GM13976 (cell line): ENCODE measurements at places on chromosomes 2 and 18.
A peak's percentile ranks its signal among the peaks of the same experiment; 100 is the strongest.

DNA sequence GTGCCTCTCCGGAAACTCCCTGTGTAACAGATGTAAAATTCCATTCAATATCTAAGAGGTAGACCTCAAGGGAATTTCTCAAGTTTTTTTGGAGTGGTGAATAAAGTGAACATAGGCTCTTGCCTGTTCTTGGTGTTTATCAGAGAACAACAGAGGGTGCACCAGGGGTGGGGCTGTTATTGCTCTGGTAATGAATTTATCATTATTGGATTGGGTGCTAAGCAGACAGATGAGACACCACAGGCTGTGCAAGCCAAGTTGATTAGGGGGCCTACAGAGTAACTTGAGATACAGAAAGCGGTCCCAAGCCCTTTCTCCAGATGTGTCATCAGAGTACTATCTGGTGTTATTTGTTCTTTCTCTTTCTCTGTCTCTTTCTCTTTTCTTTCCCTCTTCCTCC, 286.3 kb downstream of the OSR1 start:
- no peak for DNase-seq

- no peak for DNase-seq
Measured at GRCh38 chr2:186562209-186562578, 27.7 kb upstream of the ITGAV start.

GRCh38 chr2:239991689-239992314, 33.3 kb downstream of the NDUFA10 start:
- peak; percentile 53 for DNase-seq

- no peak for DNase-seq
Measured at GRCh38 chr2:34102339-34102738, 503.2 kb upstream of the FAM98A start.

GRCh38 chr2:120108049-120108448, 95.2 kb downstream of the EPB41L5 start:
- DNase-seq, result no peak

GRCh38 chr2:26745609-26746327, 18.3 kb upstream of the SLC35F6 start:
- DNase-seq, result peak; percentile 81

DNA sequence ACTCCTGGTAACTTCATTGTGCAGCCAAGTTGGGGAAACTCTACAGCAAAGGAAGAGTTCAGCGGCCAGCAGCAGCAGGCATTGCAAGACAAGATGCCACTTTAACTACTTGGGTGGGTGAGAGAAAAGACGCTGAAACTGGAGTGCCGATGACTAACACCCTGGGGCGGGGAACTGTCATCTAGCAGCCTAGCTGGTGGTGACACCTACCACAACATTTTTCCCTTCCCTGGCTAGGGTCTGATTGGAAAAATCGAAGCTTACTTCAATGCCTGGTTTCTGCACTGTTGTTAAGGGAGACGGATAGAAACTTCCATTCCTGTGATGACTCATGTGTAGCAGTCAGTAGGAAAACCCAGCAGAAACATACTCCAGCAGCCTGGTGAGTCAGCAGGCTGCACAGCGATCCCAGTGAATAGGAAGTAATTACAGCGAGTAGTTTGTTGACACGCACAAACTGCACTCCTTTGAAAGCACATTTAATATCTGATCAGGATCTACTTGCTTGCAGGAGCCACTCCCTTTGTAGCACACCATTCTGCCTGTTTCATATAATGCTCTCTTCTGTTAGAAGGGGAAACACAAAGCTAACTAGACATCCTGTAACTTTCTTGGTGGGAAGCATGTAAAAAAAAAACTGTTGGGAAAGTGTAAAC, 62.1 kb upstream of the MAPRE2 start:
- peak; percentile 26 for DNase-seq

DNA sequence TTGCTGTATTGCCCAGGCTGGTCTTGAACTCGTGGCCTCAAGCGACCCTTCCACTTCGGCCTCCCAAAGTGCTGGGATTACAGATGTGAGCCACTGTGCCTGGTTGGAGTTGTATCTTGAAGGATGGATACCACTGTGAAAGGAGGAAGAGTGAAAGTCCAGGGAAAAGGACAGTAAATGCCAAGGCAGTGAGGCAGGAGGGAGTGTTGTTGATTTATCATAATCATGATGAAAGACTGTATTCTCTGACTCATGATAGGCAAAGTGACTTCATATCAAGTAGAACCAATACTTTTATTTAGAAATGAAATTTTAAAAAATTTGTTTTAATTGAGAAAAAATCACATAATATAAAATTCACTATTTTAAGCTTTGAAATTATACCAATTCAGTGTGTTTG, 162.3 kb downstream of the ARHGAP28 start:
- no peak for DNase-seq

DNA sequence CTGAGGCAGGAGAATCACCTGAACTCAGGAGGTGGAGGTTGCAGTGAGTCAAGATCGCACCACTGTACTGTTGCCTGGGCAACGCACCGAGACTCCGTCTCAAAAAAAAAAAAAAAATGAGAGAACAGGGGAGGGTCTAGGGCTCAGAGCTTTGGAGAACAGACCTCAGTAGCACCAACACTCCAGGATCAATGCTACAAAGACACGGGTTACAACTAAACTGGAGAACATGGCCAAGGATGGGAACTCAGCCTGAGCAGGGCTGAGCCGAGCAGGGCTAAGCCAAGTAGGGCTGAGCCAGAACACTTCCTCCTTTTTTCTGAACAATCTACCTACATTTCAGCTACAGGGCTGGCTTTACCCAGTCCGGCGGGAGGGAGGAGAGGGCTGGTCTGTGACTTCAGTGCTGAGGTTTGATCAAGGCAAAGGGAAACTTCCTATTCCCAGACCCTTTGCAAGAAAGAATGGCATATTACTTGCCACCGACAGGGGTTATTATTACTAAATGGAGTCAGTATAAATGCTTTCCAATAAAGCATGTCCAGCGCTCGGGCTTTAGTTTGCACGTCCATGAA, 2.9 kb upstream of the CASP8 start:
- DNase-seq, result peak; percentile 57

DNA sequence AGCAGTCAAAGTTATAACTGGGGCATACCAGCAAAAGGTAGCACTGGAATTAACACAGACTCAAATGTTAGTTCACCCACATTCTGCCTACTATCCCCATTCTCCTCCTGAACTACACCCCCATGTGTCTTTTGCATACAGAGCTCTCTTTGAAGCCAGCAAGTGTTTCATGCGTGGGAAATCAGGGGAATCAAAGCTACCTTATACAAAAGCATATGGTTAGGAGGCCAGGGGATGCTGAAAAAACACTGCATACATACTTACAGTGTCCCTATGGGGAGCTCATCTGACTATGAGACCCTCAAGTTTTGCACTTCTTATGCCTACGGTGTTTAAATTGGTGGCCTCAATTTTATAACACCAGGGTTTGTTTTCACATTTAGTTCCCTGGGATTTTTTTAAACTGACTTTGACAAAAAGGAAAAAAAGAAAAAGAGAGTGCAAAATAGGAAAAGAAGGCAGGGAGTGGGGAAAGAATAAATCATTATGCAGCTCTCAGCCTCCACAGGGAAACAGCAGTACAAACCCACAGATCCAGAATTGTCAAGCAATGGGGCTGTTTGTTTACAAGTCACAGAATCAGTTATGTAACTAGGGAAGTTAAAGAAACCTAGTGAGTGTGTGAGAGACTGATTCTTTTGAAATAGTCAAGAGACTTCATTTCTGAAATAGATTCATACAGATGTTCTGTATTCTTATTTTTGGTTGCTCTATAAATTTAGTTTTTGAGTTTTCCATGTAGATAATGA, 20.1 kb upstream of the PPP3R1 start:
- no peak for DNase-seq

DNA sequence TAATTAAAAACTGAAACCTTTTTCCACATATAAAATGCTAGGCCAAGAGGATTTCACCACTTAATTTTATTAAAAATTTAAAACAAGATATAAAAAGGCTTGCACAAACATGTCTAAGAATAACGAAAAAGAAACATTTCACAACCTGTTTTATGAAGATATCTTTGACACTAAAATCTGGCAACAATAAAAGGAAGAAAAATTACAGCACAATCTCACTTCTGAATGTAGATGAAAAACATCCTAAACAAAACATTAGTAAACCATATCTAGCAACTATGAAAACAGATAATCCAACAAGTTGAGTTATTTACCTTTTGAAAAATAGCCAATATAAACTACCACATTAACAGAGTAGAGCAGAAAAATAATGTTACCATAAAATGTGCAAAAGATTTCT, 185.4 kb upstream of the MMADHC start:
- no peak for DNase-seq

DNA sequence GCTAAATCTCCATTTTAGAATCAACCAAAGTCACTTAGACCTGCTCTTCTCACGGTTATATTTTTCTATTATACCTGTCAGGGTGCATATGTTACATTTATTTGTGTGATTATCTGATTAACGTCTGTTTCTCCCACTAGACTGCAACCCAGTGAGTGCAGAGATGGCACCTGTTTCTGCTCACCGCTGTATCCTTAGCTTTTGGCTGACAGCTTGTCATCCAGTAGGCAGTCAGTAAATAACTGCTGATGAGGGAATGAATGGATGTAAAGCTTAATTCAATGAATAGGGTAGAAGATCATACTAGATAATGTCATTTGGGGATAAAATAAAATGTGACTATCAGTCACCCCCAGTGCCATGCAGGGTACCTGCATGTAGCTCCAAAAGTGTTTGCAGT, 6.9 kb upstream of the CHRNA1 start:
- no peak for DNase-seq

GRCh38 chr2:62099523-62100175, 96.3 kb upstream of the B3GNT2 start:
- DNase-seq, result peak; percentile 51

GRCh38 chr2:68512966-68513365, 45.6 kb downstream of the APLF start:
- DNase-seq, result no peak

DNA sequence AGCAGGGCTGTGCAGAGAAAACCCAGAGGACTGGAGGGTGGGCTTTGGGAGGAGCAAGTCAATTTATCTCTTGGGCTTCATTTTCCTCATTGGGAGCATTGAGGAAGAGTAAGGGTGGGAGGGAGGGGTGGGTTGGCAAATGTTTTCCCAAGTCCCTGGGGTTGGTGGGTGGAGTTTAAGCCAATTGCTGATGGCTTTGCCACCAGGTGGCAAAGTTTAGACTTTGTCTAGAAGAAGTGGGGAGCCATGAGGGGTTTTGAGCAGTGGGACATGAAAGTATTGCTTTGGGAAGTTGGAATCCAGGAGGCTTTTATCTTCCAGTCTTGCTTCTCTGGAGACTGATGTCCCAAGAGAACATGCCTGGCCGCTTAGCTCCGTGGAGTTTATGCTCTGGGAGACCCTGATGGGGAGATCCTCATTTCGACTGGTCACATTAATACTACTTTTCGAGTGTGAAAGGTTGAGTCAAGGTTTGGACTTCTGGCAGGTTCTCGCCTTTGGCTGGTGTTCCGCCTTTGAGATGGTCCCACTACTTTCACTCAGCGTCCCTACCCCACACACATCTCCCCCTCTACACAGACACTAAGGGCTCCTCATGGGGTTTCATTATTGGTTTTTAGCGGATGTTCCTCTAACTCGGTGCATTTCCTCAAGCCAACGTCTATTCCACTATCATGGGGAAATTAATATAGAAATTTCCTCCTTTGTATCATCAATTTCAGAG, 126.7 kb downstream of the PRKCE start:
- DNase-seq, result no peak

- DNase-seq, result peak; percentile 76
Measured at GRCh38 chr2:26401739-26402541, at the start of gene DRC1. Gene DRC1, plus strand, starts transcription at chr2:26401920. Its CDS starts 70 bp downstream, at chr2:26401990.

DNA sequence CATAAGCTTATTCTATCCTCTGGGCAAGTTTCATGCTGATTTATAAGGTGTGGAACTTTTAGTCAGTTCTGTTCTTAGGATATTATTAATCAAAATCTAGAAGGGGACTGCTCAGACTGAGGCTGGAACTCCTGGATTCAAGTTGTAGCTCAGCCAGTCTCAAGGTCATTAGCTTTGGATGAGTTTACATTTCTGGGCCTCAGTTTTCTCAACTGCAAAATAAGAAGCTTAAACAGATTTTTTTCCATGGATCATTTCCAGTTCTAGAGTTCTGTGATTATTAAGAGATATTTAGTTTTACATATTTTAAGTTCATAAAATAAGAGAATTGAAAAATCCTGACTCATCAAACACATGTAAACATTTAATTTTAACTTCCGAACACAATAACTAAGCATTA, 442.5 kb upstream of the PKDCC start:
- DNase-seq, result no peak

- no peak for DNase-seq
Measured at GRCh38 chr2:11955884-11956291, 209.5 kb downstream of the LPIN1 start.

- no peak for DNase-seq
Measured at GRCh38 chr2:13584020-13584419, 867.3 kb downstream of the TRIB2 start.

- DNase-seq, result no peak
Measured at GRCh38 chr2:47688561-47688960, 94.4 kb upstream of the MSH6 start.

- no peak for DNase-seq
Measured at GRCh38 chr18:79848579-79849327, 51.0 kb downstream of the KCNG2 start.

- DNase-seq, result no peak
Measured at GRCh38 chr2:33443274-33443829, 33.1 kb upstream of the RASGRP3 start.

- DNase-seq, result no peak
Measured at GRCh38 chr2:65527451-65528240, 95.2 kb upstream of the SPRED2 start.
